CD4-positive, alpha-beta T cell treated with Interleukin-4 for 4 hours (primary cell): ENCODE measurements at places on chromosomes 2 and 18.

- DNase-seq, result no peak
Observed at GRCh38 chr2:72824224-72824842, 1.5 kb downstream of the EXOC6B start.

DNA sequence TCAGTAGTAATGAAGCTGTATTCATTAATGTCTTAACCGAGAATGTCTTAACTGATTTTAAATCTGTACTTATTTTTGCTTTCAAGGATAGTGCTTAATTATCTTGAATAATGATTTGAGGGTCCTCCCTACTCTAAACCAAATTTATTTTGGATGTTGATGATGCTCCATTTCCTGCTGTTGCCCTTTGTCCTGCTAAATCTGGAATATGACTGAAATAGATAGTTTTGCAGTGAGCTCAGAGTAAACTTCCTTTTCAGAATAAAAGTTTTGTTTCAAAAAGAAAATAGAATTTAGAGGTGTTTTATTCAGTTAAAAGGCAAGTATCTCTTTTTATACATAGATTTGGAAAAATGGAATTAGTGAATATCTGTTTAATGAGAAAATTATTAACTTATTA, 8.1 kb downstream of the NBEAL1 start:
- DNase-seq, result no peak

- no peak for DNase-seq
Observed at GRCh38 chr2:70511971-70512729, 41.5 kb downstream of the TGFA start.

GRCh38 chr2:45882707-45883602, 231.5 kb downstream of the PRKCE start:
- no peak for DNase-seq

GRCh38 chr2:107808959-107809358, 17.7 kb upstream of the RGPD4 start:
- DNase-seq, result no peak

DNA sequence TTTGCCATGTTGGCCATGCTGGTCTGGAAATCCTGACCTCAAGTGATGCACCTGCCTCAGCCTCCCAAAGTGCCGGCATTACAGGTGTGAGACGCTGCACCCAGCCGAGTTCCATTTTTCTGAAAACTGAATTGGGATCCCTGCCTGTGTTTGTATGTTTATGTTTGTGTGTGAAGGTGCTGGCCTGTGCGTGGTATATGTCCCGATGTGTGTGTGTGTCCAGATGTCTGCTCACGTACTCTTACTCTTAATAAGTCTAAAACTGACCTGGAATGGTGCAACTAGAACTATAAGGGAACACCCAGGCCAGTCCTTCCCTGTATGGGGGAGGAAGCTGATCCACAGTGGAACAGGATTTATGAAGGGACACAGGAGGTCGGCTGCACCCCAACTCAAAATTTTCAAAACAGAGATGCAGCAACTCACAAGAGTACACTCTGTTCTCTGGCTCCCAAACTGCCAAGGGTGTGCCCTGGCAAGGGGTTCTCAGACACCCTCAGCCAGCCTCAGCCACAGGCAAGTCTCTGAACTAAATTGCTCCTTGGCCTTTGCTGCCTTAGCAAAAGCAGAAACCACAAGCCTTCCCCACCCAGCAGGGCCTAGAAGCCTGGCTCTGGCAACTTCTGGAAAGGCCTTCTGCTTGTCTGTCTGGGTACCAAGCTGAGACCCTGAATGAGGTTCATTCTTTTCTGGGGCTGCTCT, 36.5 kb downstream of the RHOB start:
- DNase-seq, result no peak

GRCh38 chr18:78986018-78986481, 6.4 kb downstream of the SALL3 start:
- no peak for DNase-seq

DNA sequence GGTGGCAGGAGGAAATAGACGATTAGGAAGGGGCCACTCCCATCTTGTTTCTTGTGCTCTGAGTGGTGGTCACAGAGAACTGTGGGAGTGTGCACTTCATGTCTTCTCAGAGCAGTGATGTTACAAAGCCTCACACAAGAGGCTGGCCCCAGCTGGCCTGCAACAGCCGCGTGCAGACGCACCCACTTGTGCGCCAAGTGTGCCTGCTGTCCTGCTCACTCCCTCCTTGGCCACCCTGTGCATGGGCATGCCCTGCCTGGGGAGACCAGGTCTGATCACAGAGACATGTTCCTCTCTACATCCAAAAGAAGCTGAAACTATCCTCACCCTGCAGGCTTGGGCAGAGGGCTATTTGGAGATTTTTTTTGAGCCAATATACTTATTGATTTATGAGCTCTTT, 108.4 kb downstream of the MRO start:
- DNase-seq, result no peak

GRCh38 chr2:232890896-232891601, 21.0 kb downstream of the SNORC start:
- DNase-seq, result no peak

DNA sequence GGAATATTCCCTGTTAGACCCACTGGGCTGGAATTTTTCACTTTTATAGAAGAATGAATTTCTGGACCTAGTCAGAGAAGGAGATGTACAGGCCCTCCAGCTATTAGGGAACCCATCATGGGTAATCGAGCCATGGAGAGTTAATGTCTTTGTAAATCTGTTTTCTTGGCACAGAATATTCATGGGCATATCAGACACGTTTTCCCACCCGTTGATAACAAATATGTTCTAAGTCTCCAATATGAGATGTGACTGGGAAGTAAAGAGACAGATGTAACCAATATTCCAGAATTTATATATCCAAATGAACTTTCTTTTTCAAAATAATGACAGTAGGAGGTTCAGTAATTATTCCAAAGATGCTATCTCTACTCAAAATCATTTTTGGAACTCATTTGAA, 38.7 kb downstream of the CCDC85A start:
- no peak for DNase-seq

GRCh38 chr2:55877087-55877436, 46.5 kb downstream of the EFEMP1 start:
- no peak for DNase-seq

GRCh38 chr2:121211251-121211650, 73.8 kb downstream of the TFCP2L1 start:
- no peak for DNase-seq

DNA sequence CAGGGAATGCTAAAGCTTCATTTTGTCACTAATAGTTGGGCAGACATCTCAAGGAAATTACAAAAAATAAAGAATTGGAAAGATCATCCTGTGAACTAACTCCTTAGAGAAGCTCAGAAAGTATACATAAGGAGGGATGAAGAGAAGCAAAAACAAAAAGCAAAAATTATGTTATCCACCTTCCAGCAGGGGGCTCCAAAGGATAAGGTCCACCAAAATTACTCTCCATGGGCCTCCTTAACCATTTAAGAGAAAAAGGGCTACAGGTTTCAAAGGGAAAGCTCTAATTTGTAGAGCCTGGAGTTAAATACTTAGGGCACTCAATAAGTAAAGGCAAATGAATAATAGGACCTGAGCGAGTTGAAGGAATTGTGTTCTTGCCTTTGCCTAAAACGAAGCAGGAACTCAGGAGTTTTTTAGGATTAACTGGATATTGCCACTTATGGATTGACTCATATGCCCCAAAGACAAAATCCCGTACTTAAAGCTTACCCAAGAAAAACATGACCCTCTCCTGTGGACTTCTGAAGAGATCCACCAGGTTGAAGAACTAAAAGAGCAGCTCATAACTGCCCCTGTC, 1167.9 kb downstream of the DSC3 start:
- no peak for DNase-seq

- no peak for DNase-seq
Observed at GRCh38 chr18:22223254-22223964, 54.0 kb downstream of the GATA6 start.

DNA sequence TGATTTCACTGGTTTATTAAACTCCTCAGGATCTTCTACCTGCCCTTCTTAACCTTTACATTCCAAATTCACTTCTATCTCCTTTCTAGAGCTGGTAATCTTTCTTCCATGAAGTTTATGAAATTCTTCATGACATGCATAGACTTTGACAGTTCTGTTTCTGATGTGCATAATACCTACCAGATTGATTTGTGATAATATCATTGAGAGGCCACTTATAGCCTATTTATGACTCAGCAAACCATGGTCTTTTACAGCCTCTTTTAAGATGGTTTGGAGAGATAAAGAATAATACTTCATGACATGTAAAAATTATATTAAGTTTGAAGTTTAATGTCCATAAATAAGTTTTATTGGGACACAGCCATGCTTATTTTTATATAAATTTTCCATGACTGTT, 14.0 kb downstream of the SCN2A start:
- DNase-seq, result no peak

- DNase-seq, result no peak
Observed at GRCh38 chr2:235383272-235383843, 110.5 kb upstream of the AGAP1 start.

DNA sequence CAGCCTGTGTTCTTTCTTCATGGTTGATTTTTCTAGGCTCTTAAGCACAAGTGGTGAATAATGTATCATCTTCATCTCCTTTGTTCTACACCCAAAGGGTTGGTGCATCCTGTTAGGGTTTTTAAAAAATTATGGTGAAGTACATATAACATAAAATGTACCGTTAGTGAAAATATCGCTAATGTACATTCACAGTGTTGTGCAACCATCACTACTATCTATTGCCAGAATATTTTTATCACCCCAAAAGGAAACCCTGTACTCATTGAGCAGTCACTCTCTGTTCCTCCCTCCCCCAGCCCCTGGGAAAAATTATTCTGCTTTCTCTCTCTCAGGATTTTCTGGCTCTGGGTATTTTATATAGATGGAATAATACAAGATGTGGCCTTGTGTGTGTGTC, 98.5 kb downstream of the PRKCE start:
- DNase-seq, result no peak

DNA sequence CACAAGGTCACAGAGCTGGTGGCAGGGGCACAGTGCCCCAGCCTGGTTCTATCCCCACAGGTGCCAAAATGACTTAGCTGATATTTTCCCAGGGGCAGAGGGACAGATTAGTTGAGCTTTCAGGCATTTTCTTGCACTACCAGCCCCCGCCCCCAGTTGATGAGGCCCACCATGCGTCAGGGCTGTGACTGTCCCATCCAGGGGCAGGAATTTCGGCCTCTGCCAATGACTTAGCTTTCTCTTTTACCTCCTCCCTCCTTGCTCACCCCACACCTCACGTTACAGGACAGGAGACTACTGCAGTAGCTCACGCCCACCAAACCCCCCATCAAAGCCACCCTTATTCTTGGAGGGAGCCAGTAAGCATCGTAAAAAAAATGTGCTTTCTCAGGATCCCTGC, 31.5 kb downstream of the MRO start:
- no peak for DNase-seq

- no peak for DNase-seq
Observed at GRCh38 chr2:208496129-208496528, 89.5 kb downstream of the PTH2R start.

DNA sequence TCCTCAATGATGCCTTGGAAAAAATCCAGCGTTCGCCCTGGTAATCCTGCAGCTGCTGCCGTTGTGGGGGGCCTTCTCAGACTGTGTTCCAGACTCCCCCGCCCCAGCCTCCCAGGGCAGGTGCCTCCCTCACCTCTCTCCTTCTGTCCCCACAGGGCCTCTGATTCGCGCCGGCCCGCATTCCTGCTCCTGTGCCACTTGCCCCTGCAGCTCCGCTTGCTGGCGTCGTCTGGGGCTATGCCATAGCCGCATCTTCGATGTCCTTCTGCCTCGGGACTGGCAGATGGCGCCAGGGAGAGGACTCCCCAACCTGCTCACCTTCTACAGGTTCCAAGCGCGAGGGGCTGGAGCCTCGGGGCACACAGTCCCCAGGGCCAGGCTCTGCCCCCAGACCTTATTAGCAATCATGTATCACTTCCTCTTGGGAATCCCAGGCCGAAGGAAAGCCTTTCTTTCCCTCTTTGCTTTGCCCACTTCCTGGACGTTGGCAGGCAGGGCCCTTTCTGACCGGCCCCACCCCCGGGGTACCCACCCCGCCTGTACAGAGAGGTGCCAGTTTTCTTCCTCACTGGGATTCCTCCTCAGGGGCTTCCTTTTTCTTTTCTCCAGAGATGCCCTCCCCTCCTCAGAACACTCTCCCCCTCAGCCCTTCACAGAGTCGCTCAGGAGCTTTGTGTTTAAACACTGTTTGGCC, 4.4 kb downstream of the SPATA3 start:
- DNase-seq, result no peak

DNA sequence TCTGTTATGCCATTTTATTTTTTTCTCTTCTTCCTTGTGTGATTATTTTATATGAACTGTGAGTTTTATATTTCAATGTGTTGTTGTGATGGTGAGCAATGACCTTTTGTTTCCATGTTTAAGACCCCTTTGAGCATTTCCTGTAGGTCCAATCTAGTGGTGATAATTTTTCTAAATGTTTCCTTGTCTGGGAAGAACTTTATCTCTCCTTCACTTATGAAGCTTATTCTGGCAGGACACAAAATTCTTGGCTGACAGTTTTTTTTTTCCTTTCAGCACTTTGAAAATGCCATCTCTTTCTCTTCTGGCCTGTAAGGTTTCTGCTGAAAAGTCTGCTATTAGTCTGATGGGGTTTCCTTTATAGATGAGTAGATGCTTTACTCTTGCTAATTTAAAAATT, 53.2 kb downstream of the G6PC2 start:
- no peak for DNase-seq

DNA sequence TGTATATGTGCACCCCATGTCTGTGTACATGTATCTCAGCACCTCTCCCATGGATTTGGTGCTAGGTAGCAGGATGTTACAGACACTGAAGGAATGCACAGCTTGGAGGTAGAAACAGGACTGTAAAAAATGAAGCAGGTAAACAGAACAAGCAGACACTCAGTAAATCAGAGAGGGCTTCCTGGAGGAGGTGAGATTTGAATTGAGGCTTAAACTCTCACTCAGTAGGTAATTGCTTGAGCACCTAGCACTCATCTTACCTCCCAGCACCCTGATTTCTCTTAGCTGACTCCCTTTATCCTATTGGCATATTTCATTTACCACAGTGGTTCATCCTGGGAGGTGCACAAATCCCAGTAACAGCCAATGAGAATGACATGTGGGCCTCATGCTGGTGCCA, 537.9 kb upstream of the RAB6C start:
- DNase-seq, result no peak

DNA sequence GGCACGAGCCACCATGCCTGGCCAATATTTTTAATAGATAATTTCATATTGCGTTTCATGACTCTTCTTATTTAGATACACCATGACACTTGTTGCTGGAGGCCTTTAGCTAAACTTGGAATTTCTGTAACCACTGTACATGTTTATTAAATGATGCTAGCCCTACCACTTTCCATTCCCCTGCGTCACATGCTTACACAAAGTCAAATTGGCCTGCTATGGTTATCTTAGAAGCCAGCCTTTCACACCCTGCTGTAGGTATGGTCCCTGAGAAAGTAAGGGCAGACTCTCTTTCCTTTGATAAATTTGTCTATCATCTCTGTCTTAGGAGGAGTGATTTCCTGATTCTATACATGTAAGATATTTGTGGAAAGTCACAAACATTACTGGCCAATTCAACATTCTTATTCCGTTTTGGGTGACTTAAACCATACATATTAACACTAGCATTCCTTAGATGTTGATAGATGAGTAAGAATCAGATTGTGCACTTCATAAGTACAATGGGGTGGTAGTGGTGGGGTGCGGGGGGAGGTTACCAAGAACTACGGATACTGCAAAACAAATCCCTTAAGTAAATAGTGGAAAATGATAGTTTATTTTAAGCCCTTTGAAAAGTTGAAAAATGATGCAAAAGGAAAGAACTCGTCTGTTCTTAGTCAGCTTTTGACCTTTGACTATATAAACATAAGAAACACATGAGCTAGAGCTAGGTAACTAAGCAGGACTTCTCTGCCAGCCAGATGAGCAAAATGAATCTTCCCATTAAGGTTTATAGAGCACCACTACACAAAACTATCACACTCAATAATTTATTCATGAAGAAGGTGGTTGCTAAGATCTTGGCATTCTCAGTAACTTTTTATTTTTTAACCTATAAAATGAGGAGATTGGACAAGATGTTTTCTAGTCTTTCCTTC, 7.9 kb upstream of the NDUFV2 start:
- peak; percentile 81 for DNase-seq
